CD4-positive, alpha-beta T cell treated with Interleukin-4 for 4 hours (primary cell): ENCODE measurements at places on chromosomes 7 and 10.
A peak's percentile ranks its signal among the peaks of the same experiment; 100 is the strongest.

- DNase-seq, result no peak
Measured at GRCh38 chr7:105920766-105921165, 42.3 kb upstream of the CDHR3 start.

GRCh38 chr10:69759641-69760040 is 42.1 kb upstream of the COL13A1 start:
- DNase-seq, result no peak

DNA sequence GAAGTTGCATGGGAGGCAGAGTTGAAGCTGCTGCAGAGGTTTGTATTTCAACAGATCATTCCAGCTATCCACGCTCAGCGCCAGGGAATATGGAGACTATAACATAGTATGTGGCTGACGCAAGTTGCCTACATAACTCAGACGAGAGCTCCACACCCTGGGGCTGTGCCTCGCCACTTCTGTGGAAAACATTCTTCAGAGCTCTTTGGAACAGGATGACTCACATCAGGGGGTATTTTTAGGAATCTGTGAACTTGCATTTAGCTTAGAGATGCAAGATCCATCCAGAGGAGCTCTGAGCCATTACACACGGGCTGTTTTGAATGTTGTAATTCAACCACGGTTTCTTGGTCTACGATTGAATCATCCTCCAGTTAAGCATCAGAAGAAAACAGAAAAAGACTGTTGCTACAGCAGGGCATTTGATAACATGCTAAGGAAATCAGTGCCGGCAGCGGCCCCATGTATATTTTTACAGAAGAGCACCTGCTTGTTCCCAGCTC is 481.5 kb upstream of the AKR1E2 start:
- peak; percentile 56 for DNase-seq

DNA sequence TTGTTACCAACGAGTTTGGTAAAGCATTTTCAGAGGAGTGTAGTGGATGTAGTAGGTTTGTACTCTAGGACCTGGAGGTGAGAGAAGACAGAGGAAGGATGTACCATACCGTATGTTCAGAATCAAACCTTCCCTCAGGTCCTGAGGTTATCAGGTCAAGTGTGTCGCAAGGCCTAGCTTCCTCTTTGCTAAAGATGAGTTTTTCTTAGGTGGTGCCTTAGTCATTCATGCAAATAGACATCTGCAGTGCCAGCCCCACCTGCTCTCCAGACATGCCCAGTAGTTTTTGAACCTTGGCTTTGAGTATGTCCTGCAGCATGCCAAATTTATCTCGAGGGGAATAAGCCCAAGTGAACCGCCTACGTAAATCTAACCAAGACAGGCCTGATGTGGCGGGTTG is 71.3 kb downstream of the HDAC9 start:
- no peak for DNase-seq

DNA sequence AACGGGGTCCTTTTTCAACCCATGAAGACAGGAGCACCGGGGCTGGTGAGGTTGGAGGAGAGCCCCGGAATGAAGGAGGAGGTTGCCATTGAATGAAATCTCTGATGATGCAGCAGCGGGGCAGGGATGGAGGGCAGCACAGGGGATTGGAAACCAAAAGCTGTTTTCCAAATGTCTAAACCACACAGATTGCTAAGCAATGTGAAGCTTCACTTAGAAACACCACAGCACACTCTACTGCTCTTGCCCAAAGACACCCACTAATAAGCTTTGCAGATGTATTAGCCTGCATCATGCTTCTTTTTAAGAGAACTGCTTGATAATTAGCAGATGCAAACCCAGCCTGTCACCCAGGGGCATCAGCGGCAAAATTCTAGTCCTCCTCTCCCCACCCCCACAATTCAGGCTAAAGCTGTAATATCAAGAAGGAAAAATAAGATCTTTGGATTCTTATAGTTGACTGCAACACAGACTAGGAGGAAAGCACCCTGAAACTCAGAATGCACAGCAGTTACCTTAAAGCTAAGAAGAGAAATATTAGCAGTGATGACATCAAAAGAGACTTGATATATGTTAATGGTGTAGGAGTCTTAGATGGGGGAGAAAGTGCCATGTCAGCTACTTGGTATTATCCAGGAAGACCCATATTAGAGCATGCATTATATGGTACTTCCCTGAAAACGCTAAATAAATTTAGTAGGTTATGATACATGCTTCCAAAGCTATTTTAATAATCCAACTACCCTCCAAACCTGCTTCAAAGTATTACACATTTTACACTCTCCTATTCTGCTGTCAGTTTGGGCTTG is 666.7 kb downstream of the KCNMA1 start:
- no peak for DNase-seq

DNA sequence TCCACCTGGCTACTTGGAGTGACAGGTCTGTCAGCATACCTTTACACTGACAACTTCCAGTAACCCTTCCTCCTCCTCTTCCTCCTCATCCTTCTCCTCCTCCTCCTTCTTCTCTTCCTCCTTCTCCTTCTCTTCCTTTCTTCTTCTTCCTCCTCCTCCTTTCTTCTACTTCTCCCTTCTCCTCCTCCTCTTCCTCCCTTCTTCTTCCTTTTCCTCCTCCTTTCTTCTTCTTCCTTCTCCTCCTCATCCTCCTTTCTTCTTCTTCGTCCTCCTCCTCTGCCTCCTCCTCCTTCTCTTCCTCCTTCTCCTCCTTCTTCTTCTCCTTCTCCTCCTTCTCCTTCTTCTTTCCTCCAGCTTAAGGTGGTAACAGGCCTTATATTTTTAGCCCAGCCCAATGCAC is 109.3 kb upstream of the PLXDC2 start:
- no peak for DNase-seq

- no peak for DNase-seq
Measured at GRCh38 chr10:26327811-26328210, 110.3 kb upstream of the APBB1IP start.

DNA sequence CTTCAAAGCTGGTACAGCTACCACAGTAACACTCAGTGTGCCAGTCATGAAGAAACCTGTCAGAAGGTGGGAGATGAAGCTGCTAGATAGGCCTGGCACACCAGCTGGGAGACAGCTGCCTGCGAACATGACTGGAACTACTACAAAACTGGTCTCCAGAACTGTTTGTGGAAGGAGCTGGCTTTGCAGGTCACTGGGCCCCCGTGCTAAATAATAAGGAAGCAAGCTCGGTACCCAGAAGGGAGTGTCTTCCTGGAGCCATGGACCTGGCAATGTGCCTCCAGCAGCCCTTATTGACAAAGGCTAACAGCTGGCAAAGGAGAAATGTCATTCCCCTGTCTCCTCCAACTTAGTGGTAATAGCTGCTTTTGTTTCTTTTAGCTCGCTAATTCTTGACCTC is 1217.6 kb upstream of the LRRN3 start:
- no peak for DNase-seq
